NCI-H1105 (cell line): ENCODE measurements at places on chromosomes 7 and 10.

- DNase-seq = no peak
Observed at GRCh38 chr7:40881405-40881926, 746.7 kb downstream of the SUGCT start.

DNA sequence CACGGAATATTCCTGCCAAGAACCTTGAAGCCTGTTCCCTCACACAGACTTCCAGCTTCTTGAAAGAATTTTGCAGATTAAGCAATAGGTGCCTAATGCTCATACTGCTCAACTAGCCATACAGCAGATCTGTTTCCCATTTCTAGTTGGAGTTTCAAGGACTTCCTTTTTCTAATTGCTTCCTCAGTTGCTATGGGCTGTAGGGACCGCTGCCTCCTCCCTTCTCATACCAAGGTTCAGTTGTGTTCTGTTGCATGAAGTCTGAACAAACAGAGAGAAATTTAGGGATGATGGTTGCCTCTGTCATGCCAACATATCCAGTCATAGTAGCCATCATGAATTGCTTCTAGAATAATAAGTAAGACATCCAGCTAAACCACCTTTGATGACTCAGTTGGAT is 6.8 kb downstream of the ITGA8 start:
- DNase-seq = no peak

DNA sequence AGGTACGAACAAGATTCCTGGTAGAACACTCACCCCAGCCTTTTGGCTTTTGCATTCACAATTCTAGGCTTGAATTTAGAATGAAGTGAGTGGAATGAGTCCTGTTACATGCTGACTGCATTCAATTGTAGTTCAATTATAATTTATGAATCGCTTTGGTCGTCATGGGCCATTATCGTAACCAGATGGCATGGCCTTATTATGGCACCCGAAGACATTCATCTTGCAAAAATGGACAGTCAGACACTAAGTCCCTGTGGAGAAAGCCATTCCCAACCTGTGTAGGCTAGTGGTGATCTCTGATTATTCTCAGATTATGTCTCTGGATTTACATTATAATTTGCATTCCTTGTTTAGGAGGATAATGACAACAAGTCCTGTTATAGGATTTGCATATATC is 292.4 kb upstream of the NPSR1 start:
- no peak for DNase-seq

DNA sequence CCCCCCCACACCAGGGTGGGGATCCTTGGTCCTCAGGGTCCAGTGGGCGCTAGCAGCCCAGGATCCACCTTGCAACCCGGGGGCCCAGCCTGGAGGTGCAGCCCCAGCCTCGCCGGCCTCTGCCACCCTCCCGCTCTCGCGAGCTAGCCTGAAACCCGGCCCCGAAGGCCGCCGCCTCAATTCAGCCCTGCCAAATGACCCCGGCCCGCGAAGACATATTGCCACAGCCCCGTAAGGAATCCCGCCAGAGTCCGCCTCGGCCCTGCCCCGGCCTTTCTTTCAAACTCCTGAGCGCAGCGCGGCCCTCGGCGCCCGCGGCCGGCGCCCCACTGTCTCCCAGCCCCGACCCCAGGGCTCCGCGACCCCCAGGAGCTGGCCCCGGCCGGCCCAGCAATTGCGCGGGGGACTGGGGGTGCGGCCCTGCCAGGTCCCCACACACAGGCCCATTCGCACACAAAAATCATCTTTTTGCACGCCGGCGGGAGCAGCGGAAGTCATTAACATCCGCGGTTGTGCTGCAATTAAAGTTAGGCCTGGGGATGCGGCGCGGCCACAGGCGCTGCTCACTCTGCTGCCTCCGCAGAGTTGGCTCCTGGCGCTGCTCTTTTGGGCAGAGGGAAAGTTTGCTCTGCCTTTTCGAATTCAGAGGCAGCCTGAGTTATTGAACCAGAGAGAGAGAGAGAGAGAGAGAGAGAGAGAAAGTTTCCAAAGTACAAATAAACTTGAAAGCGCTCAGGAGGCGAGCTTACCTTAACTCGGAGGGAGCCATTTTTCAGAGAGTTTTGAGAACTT is 4.0 kb downstream of the HOXA5 start:
- no peak for DNase-seq

GRCh38 chr10:62690703-62691102 is 113.8 kb upstream of the ADO start:
- no peak for DNase-seq

- no peak for DNase-seq
Observed at GRCh38 chr7:17408904-17409290, 110.4 kb downstream of the AHR start.

DNA sequence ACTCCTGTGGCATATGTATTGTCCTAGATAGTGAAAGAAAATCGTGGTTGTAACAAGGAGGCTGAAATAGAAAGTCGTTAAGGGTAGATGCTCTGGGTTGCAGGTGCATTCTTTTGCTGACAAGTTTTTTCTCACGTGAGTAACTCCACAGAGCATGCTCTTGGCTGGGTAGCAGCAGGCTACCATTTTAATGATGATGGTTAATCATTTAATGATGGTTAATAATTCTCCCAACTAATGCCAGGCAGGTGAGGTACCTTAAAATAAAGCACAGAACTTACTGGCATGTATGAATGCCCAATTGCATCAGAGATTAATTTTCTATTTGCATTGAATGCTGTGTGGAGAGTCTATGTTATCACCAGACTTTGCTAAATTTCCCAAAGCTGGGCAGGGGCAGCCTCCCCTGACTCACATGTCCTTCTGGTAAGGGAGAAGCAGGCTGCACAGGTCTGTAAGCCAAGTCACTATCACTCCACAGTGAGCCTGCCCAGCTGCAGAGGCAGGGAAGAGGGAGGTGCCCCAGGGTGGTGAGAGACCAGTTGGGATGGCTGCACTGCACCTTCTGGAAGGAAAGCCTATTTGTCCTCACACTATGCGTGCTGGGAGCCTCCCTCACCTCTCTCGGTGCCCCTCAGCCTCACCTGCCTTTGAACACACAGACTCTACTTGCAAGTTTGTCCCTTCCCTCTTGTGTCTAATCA is 287.0 kb upstream of the IGFBP3 start:
- no peak for DNase-seq

DNA sequence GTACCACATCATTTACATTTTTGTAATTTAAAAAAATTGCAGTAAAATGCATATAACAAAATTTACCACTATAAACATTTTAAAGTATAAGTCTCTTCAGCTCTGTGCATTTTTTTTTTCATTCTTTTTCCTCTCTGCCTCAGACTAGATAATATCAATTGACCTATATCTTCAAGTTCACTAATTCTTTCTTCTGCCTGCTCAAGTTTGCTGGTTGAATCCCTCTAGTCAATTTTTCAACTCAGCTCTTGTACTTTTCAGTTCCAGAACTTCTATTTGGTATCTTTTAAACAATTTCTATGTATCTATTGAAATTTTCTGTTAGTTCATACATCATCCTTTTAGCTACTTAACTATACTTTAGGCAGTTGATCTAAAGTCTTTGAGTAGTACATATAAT is 112.0 kb downstream of the MICU1 start:
- DNase-seq = no peak

GRCh38 chr10:60281331-60281730 is 108.3 kb downstream of the ANK3 start:
- DNase-seq = no peak

GRCh38 chr7:156640949-156641485 is 443 bp downstream of the RNF32 start:
- DNase-seq = no peak

DNA sequence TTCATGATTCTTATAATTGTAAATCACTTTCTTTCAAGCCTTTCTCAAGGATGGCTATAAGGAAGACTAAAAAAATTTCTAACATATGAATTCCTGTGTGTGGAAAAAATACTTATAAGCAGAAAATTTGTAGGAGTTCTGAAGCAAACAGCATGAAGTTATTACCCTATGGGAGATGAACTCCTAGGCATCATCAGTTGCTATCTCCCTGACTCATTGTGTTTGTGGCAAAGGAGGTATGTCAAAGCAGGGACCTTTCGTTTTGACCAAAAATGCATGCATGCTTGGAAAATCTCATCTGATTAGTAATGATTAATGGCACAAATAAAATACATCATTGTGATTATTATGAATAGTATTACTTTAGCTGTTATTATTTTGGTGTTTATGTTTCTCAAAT is 59.4 kb downstream of the CALCR start:
- no peak for DNase-seq

DNA sequence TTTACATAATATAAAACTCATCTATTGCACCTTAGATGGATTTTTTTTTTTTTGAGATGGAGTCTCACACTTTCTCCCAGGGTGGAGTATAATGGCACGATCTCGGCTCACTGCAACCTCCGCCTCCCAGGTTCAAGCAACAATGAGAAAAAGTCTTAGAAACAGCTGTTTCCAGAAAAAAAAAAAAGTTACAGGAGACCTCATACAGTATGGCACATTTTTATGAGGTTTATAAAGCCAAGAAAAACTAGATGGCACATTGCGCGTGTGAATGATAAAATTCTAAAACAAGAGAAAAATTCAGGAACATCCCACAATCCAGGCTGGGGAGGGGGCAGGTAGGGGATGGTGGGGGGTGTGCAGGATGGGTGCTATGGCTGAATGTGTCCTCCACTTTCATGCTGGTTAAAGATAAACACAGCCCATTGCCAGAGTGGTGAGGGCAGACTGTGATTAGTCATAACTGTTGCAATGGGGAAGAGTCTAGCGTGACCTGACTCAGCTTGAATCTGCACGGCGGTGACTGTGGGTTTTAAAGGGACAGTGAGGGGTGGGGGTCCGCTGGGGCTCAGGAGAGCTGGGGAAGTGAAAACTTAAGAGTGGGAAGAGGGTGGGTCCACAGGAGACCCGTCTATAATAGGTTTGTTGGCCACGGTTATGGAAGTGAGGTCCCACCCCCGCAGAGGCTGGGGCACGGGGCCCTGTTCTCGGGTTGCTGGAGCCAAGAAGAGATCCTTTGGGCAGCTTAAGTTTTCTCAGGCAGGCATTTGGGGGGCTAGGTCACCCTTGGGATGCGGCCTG is 11.9 kb upstream of the LRRC27 start:
- no peak for DNase-seq

- peak; percentile 27 for DNase-seq
Observed at GRCh38 chr10:14604181-14605142, 170.2 kb downstream of the FAM107B start.

- DNase-seq = no peak
Observed at GRCh38 chr7:27106181-27106900, 3.9 kb upstream of the HOXA2 start.

- no peak for DNase-seq
Observed at GRCh38 chr7:155533827-155534690, 12.3 kb downstream of the CNPY1 start.

GRCh38 chr7:112036071-112036470 is 170.1 kb downstream of the DOCK4 start:
- DNase-seq = no peak

- no peak for DNase-seq
Observed at GRCh38 chr7:95324431-95324830, at the start of gene PON1. PON1 (minus strand) TSS chr7:95324532; CDS start chr7:95324475, 57 bp downstream.

DNA sequence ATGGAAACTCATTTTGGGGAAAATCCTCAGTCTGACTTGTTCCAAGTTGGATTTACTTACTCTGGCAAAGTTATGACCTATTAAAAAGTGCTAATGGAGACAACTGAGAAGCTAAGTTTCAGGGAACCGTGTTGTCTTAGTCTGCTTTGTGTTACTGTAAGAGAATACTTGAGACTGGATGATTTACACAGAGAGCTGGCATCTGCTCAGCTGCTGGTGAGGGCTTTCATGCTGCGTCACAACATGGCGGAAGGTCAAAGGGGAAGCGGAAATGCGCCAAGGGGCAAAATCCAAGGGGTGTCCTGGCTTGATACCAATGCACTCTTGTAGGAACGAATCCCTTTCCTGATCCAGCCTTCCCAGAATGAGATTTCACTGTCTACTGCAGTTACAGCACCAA is 46.4 kb downstream of the MTURN start:
- DNase-seq = no peak

DNA sequence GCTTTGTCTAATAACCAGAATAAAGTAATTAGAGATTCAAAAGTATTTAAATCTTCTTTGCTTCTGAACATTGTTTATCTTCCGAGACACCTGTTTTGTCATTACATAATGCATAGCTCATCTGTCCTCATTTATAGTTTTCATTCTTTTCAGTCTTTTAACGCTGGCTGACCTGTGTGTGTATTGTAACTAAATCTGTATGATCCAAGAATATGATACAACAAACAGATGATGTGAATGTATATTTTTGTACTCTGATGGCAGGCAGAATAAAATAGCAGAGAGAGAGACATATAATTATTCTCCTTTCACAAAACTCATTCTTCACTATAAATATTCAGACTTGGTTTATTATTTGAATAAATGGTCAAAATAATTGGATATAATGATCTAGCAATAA is 80.6 kb downstream of the ORC5 start:
- DNase-seq = no peak

DNA sequence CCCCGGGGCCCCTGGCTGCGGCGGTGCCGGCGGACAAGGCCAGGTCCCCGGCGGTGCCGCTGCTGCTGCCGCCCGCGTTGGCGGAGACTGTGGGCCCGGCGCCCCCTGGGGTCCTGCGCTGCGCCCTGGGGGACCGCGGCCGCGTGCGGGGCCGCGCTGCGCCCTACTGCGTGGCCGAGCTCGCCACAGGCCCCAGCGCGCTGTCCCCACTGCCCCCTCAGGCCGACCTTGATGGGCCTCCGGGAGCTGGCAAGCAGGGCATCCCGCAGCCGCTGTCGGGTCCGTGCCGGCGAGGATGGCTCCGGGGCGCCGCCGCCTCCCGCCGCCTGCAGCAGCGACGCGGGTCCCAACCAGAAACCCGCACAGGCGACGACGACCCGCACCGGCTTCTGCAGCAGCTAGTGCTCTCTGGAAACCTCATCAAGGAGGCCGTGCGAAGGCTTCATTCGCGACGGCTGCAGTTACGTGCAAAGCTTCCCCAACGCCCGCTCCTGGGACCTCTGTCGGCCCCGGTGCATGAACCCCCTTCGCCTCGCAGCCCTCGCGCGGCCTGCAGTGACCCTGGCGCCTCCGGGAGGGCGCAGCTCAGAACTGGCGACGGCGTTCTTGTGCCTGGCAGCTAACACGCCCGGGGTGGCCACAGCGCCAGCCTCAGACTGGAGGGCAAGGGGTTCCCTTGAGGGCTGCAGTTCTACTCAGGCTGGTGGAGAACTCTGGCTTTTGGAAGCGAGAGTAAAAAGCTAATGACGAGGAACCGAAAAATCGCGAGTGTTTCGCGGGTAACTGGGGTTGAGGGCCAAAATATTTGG is 804 bp downstream of the FRAT1 start:
- no peak for DNase-seq

DNA sequence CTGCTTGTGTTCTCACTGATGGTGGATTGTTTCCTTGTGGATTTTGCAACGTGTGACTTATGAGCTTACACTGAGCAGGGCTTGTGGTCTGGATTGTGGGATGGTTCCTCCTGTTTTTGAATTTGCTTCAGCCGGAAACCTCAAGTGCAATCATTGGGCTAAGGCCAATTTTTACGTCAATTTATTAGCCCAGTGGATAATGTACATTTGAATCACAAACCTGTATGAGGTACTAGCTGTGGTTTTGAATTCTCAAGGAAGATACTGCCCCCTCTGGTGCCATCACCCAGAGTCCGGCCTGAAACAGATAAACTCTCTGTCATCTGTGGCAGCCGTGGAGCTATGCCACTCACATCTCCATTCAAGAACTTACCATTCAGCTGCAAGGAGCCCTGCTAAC is 7.3 kb upstream of the ZNF777 start:
- DNase-seq = no peak
